ENCODE measurements at places on chromosomes 7 and 10. TPM values are rescaled to one million over a fixed set of nuclear protein-coding genes. Genes with fewer than 3 reads are reported as not detected.

DNA sequence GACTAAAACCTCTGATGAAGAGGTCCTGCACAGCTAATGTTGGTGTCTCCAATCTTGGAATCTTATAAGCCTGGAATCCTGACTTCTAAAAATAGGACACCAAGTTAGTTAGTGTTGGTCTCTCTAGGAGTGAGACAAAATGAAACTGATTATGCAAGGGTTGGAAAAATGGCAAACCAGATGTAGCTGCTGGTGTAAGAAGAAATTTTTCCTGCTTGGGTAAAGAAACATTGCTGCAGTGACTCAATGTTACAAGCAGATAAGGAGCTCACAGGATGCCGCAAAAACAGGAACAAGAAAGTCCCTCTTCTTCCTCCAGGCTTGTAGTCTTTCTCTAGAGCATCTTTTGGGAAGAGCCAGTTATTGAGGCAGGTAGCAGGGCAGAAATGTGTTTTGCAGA, 449.0 kb downstream of the ETV1 start:
- no peak for DNase-seq

The CYREN gene
- total RNA-seq = 24.0 TPM

The IGFBP1 gene
- not detected for total RNA-seq

DNA sequence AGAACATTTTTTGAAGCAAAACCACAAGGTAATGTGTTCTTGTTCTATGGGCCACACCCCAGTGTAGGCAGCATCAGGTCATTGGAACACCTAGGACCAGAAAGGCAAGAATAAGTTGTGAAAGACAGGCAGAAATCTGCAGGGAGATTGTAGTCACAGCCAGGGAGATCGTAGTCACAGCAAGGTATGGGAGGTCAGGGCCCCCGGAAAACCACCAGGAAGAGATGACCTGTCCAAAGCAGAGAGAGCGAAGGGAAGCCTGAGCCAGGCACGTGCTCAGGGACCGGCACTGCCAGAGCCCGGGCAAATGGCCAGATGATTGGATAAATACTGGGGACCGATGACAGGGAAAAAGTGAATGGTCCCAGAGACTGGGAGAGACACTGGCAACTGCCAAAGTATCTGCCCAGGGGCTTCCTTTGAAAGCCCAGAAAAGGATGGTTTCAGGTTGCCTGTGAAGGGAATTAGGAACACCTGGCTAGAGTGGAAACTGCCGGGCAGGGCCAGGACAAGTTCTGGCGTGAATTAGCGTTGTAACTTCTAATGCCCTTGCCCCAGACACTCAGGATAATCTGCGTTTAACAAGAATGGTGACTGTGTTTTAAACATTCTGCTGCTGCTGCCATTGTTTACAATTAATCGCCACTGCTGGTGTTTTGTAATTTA, 3.9 kb upstream of the NOBOX start:
- no peak for DNase-seq

DNA sequence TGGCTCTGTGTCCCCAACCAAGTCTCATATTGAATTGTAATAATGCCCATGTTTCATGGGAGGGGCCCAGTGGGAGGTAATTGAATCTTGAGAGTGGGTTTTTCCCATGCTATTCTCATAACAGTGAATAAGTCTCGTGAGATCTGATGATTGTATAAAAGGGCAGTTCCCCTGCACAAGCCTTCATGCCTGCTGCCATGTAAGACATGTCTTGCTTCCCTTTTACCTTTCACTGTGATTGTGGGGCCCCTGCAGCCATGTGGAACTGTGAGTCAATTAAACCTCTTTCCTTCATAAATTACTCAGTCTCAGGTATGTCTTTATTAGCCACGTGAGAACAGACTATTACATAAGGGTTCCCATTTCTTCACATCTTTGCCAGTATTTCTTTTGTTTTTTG, 97.1 kb upstream of the CPXM2 start:
- DNase-seq = no peak

The DNA2 gene
- total RNA-seq = 3.5 TPM

GRCh38 chr10:74121368-74121767, 29.3 kb downstream of the AP3M1 start:
- DNase-seq = no peak

The TMEM176A gene
- total RNA-seq = 26.1 TPM

DNA sequence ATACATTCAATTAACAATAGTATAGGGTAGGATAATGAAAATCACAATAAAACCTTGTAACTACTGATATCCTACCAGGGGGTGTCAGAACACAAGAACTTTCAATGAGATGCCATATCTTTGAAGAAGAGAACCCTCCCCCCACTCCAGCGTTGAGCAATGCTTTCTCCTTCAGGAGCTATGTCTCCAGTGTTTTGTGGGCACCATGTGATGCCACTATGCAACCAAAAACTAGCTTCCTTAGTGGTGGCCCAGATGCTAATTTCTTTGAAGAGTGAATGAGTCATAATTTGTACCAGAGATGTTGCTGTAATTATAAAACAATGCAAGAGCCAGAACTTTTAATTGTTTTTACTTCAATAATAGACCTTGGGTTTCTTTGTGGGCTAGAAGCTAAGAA, 76.0 kb upstream of the ADO start:
- DNase-seq = no peak

The C10orf105 gene
- total RNA-seq = not detected

- peak; percentile 59 for DNase-seq
Measured at GRCh38 chr10:116704926-116705325, 37.4 kb downstream of the HSPA12A start.

The LGI1 gene
- total RNA-seq = not detected

- no peak for DNase-seq
Measured at GRCh38 chr7:22193450-22193983, 163.4 kb downstream of the RAPGEF5 start.

DNA sequence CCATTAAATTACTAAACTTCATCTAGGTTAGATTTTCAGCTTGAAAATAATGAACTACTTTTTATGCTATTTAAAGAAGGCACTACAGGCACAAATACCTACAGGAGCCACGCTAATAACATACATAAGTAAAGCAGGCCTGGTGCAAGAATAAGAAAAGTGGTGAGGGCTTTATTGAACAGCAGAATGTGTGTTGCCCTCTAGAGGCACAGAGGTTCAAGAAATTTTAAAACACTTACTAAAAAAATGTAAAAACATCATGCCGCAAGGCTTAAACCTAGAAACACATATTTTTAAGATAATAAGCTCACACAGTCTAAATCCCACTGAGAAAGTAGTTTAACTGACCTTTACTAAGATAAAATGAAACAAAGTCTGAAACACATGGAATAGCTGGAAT, 20.3 kb downstream of the CACUL1 start:
- no peak for DNase-seq

DNA sequence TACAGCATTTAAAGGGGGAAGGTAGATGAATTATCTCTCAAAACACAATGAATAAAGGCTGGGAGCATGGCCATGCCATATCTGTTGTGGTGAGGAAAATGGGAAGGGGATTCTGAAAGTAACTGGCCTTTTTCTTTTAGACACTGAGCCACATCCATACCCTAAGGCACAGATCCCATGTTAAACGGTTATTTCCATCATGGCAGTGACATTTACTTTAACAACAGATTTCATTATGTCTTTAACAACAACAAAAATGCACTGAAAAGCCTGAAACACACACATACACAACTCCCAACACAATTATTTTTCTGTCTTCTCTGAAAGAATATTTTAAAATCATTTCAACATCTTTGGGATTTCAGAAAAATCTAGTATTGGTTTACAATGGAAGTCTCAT, 176.1 kb upstream of the FZD1 start:
- no peak for DNase-seq

GRCh38 chr7:111076205-111076604, 14.7 kb upstream of the LRRN3 start:
- no peak for DNase-seq

GRCh38 chr10:96377816-96378294, 19.1 kb upstream of the OPALIN start:
- peak; percentile 75 for DNase-seq

DNA sequence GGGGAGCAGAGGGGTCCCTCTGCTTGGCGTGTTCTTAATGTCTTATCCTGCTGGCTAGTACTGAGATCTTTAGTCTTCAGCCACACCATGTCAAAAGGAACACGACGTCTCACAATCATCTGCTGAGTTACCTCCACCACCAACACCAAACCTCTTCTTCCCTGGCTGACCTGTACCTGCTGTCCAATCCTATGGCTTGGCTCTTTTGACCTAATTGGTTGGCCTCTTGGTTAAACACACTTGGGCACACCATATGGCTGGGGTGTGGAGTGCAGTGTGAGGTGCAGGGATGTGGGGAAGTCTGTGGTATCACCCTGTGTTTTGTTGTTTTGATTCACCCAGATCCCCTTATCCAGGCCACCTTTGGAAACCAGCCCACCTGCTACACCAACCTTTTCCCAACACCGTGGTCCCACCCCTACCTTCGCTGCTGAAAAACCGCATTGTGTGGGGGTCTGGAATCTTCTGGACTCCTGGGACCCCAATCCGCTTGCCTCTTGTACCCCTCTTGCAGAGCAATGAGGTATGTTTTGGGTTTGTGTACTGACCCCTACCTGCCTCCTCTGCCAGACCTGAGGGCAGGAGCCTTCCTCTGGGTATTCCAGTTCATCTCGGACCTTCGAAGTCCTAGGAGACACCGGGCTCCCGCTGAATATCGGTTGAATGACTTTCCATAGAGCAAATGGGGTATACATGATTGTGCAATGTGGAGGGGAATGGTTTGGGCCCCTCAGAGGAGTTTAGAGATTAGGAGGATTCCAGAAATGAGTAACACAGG, 2.8 kb upstream of the LBX1 start:
- no peak for DNase-seq

DNA sequence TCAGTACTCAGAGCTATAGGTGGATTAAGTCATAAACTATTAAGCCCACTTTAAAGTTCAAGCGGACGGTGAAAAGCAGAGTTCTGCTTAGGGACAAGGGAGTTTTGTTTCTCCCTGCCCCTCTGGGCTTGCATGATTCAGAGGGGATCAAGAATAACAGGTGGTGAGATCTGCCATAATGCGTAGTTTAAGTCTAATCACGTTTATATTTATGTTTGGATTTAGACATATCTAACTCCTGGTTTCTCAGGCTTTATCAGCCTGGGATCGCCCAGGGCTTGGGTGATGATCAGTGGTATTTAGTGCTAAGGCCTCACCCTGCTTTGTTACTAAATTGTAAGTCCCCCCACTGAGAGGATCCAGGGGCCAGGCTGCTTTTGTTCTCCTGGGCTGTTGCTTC, 335.4 kb upstream of the NRP1 start:
- DNase-seq = no peak

The GIMAP6 gene
- 16.6 TPM for total RNA-seq

The EBF3 gene
- 5.8 TPM for total RNA-seq

The GPR146 gene
- 12.6 TPM for total RNA-seq

The EPHA1 gene
- not detected for total RNA-seq

DNA sequence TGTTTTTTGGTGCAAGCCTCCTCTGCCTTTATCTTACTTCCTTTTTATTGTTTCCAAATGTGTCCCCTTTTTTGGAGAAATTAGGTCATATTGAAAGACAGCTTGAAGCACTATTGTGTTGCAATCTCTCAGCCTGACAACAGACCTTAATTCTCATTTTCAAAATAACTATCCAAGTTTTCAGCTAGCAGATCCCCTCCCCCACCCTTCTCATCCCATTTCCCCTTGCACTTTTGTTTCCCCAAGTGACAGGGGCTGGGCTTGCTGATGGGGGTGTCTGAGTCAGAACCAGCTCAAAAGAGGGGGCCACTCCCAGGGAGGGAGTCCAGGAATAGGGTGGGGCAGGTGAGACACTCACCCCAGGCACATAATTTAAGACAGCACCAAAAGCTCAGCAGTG, 75.3 kb downstream of the MKI67 start:
- no peak for DNase-seq

DNA sequence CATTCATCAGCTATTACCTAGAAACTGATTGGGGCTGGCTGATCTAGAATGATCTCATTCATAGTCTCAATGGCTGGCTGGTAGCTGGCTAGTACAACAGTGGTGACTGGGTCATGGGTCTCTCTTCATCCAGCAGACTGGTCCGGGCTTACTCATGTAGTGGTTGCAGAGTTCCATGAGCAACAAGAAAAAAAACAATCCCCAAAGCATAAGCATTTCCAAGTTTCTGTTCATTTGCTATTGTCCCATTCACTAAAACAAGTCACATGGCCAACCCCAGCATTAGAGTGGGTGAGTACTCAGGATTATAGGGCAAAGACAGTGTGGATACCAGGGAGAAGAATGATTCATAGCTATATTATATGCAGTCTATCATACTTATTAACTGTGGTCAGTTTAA, 85.2 kb upstream of the SEMA3C start:
- no peak for DNase-seq

The CTAGE8 gene
- total RNA-seq = not detected

- DNase-seq = no peak
Measured at GRCh38 chr7:51613911-51614357, 297.3 kb upstream of the COBL start.

The ABCB4 gene
- total RNA-seq = 9.8 TPM

DNA sequence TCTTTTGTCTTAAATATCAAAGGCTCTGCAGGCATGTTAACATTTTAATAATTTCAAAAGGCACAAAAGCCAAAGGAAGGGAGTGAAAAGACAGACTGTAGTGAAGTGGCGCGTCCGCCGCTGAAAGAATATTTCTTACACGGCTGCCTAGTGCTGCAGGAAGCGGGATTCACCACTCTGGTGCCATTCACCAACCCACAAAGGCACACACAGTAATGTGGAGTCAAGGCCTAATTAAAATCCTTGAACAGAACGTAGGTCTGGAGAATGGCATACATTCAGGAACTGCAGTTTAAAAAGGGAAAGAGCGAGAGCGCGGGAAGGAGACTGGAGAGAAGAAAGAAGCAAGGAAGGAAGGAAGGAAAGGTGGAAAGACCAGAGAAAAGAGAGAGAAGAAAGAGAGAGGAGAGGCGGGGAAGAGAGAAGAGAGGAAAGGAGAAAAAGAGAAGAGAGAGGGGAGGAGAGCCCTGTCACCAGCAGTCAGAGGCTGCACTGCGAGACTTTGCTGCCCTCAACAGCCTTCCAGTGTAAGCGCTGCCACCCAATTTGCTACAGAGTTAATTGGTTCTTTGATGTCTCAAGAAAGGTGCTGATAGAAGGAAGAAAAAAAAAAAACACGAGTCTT, 554.0 kb downstream of the MDFIC start:
- no peak for DNase-seq

DNA sequence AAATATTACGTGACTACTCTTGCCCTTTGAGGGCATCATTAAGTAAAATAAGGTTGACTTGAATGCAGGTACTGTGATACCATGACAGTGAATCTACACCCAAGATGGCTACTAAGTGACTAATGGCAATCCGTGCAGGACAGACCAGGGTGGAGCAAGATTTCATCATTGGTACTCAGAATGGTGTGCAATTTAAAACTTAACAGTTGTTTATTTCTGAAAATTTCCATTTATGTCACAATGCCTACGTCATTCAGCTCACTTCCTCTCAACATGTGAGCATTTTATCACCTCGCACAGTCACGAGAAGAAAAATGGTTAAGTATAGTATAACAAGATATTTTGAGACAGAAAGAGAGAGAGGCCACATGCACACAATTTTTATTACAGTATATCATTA, 50.3 kb upstream of the MET start:
- no peak for DNase-seq

The PPP1R17 gene
- not detected for total RNA-seq

- no peak for DNase-seq
Measured at GRCh38 chr7:130875265-130875741, 141.3 kb upstream of the KLF14 start.

The TAS2R3 gene
- total RNA-seq = 0.35 TPM
